Activated CD4-positive, alpha-beta T cell treated with anti-CD3 and anti-CD28 coated beads, Interleukin-2, amount 10 ng/mL, durations not matched to agents 24 days and 14 days (primary cell): ENCODE measurements at places on chromosomes 5 and 9.

GRCh38 chr9:134360897-134361296 lies 34.6 kb downstream of the RXRA start:
- H3K27ac ChIP-seq = no peak overlapping the region
- no peaks in the 10 kb centered on the region for H3K4me1 ChIP-seq
- no peaks in the 10 kb centered on the region for H3K36me3 ChIP-seq
- H3K27me3 ChIP-seq = no peaks in the 10 kb centered on the region

DNA sequence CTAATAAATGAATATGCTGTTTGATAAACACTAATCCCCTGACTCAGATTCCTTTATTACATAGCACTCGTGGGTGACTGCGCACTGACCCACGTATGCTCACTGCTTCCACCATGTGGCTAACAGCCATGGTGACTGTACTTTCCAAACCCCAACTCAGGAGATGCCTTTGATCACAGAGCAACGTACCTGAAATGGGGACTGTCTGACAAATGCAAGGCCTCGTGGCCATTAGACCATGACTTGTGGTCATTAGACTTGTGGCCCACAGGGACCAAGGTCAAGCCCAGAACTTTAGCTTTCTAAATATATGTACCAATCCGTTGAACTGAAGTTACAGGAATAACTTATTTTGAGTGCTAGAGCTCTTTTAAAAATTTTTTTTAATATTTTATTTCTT lies 46.6 kb downstream of the CYFIP2 start:
- no peaks in the 10 kb centered on the region for H3K27me3 ChIP-seq
- DNase-seq = peak; percentile 87
- peaks cover 22% of the 10 kb centered on the region for H3K4me1 ChIP-seq
- H3K36me3 ChIP-seq = peaks cover 59% of the 10 kb centered on the region
- H3K27ac ChIP-seq = peak overlapping the region; percentile 86

DNA sequence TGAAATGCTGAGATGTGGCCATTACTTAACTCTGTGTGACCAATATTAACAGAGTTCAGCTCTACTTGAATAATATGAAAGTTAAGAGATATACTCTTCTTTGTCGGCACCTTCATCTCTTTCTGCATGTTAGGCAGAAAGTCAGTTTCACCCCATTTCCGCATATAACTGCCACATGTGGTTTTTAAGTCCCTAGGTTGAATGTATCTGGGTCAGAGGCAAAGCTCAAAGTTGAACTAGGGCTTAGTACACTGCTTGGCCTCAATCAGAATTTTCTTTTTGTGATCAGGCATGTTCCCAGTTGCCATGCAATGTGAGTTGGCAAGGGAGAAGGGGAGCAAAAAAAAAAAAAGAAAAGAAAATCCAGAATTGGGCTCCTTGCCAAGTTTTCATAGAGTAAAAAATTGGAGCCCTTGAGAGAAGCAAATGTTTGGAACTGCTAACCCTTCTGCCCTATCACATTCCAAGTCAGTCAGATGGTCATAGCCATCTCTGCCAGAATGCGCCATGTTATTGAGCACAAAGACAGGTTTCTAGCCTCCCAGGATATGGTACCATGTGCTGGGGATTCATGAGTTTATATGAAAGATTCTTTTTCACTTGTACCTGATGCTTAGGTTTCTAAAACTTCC lies 251.2 kb upstream of the RORB start:
- peak overlapping the region; percentile 27 for H3K4me3 ChIP-seq
- H3K27me3 ChIP-seq = no peaks in the 10 kb centered on the region
- DNase-seq = peak; percentile 71
- H3K27ac ChIP-seq = peak overlapping the region; percentile 82
- H3K36me3 ChIP-seq = peaks cover 12% of the 10 kb centered on the region

DNA sequence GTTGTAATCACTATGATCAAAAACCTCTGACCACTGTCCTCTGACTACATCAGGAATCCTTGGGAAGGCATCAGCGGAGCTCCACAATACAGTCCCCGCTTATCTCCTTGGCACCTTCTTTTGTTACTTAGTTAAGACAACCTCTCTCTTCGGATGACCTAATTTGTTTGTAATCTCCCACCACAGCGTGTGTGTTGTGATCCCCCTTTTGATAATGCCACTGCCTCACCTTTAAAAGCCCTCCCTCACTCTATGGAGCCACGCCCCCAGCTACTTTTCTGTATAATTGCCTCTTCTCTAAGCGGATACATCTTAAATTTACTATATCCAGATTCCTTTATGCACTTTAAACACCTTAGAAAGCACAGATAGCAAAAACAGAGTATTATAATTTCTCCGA lies 35.9 kb downstream of the OR2Y1 start:
- DNase-seq = no peak
- no peak overlapping the region for H3K27ac ChIP-seq
- no peaks in the 10 kb centered on the region for H3K4me1 ChIP-seq
- H3K36me3 ChIP-seq = no peaks in the 10 kb centered on the region

DNA sequence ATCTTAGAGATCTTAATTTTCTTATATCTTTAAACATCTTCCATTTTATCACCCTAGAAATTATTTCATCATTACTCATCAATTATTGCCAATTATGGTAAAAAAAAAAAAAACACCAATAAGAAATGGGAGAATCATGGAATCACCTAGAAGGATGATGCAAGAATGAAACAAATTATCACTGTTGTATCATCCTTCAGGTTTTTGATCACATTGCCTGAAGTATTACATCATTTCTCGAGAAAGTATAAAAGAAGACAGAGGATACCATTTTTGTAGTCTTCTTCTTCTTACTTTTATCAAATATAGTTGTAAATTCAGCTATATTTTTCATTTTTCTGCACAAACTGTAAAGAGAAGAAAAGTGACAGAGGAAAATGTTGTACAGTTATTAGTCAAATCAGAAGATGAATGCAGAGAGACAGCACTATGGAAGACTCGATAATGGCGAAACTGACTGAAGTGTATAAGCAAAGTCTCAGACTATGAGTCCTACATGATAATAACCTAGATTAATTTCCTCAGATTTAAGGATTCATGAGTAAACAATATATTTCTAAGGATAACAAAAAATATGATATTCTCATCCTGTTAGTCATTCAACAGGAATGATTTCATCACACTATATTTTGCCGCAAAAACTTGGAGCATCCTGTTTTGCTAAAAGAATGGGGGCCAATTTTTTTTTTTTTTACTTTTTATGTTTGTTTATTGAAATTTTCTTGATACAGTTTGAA lies 5.9 kb upstream of the STC2 start:
- peaks cover 7% of the 10 kb centered on the region for H3K27me3 ChIP-seq
- H3K36me3 ChIP-seq = peaks cover 5% of the 10 kb centered on the region
- peaks cover 15% of the 10 kb centered on the region for H3K4me1 ChIP-seq

DNA sequence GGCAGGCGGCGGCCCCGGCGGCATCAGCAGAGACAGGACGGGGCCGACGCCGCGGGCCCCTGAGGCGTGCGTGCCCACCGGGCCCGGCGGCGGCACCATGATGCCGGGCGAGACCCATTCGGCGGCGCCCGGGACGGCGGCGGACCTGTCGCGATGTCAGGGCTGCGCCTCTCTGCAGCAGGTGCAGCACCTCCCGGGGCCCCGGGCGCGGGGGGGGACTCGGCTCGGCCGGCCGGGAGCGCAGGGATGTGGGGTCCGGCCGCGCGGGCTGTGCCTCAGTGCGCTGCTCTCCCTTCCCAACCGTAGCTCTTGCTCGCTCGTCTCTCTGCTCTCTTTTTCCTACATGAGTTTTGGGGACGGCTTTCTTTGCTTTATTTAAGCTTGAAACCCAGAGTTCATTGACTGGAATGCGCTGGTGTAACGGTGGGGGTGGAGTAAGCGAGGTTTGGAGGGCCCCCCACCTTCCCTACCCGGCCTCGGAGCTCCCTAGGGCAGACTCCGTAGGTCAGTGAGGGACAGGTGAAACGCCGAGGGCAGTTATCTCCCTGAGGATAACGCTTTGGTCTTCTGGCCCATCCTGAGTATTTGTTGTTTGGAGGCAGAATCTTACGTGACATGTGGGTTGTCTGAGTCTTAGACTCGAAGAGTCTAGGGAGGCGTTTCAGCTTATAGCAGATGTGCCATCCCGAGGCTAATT lies 490 bp downstream of the ICE1 start:
- H3K36me3 ChIP-seq = peaks cover 2% of the 10 kb centered on the region
- peak overlapping the region; percentile 98 for H3K27ac ChIP-seq
- H3K4me3 ChIP-seq = peak overlapping the region; percentile 97
- peak; percentile 66 for DNase-seq

- no peaks in the 10 kb centered on the region for H3K4me1 ChIP-seq
- peaks cover 2% of the 10 kb centered on the region for H3K27me3 ChIP-seq
- no peak for DNase-seq
These were observed 14.5 kb upstream of the RARS1 start for GRCh38 chr5:168471785-168472184.

DNA sequence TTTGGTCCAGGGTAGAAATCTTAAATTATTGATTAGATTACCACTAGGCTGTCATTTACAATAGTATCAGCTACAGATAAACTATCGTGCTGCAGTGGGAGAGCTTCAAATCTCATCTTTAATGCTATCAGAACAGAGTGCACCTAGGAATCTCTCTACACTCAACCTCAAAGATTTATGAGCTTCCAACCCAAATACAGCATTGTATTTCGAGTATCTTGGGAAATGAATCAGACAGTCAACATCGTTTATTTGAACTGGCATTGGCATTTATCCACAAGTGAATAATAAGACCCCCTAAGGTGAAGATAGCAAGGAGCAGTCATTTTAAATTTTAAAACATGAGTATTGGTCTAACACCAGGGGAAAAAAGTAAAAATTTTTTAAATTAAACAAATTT lies 1203.2 kb downstream of the CDH12 start:
- H3K4me3 ChIP-seq = no peak overlapping the region
- DNase-seq = no peak
- no peaks in the 10 kb centered on the region for H3K36me3 ChIP-seq
- H3K27me3 ChIP-seq = no peaks in the 10 kb centered on the region
- no peak overlapping the region for H3K27ac ChIP-seq

GRCh38 chr5:145345511-145346287 lies 489.4 kb downstream of the PRELID2 start:
- no peak for DNase-seq
- H3K4me1 ChIP-seq = no peaks in the 10 kb centered on the region
- H3K36me3 ChIP-seq = no peaks in the 10 kb centered on the region

- peak; percentile 90 for DNase-seq
- H3K4me1 ChIP-seq = peaks cover 57% of the 10 kb centered on the region
- H3K27me3 ChIP-seq = no peaks in the 10 kb centered on the region
- peak overlapping the region; percentile 82 for H3K4me3 ChIP-seq
- H3K36me3 ChIP-seq = peaks cover 7% of the 10 kb centered on the region
These were observed 7.4 kb downstream of the SLC12A7 start for GRCh38 chr5:1104327-1105006.

DNA sequence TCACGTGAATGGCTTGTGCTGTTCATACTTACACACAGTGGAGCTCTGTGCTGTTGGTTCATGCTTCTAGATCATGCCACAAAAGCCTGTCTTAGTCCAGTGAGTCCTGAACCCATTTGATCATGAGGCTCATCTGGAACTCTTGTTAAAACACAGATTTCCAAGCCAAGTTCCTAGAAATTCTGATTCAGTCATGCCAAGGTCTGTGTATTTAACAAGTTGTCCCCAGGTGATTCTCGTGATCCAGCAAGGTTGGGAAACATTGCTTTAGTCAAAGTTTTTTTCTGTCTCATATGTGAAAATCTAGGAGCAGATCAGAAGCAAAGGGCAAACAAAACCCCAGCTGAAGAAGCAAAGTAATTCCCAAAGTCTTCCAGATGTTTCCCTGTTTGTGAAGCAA lies 112.5 kb upstream of the GAS1 start:
- H3K4me1 ChIP-seq = no peaks in the 10 kb centered on the region
- H3K4me3 ChIP-seq = no peak overlapping the region
- H3K27me3 ChIP-seq = peaks cover 2% of the 10 kb centered on the region
- no peak for DNase-seq
- H3K27ac ChIP-seq = no peak overlapping the region

DNA sequence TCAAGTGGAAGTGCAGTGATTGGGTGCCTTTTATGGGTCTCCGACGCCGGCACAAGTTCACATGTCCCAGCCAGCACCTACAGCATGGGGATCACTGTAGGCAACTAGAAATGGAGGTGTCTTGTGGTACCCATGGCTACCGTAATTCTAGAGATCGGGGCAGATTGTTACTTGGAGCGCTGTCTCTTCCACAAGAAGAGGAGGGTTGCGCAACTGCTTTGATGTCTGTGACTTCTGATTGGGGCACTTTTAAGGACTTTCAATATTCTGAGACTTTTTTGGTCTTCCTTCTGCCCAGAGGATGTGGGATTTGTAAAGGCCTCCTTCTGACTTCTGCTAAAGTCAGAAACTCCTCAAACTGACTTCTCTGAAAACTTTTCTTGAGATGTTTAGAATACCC lies 41.9 kb downstream of the GLRX start:
- H3K4me3 ChIP-seq = no peak overlapping the region
- no peaks in the 10 kb centered on the region for H3K36me3 ChIP-seq
- H3K4me1 ChIP-seq = peaks cover 16% of the 10 kb centered on the region
- H3K27me3 ChIP-seq = peaks cover 1% of the 10 kb centered on the region
- no peak overlapping the region for H3K27ac ChIP-seq

- peaks cover 6% of the 10 kb centered on the region for H3K36me3 ChIP-seq
- H3K4me1 ChIP-seq = peaks cover 12% of the 10 kb centered on the region
- DNase-seq = no peak
- H3K27ac ChIP-seq = no peak overlapping the region
These were observed 7.7 kb upstream of the NKX2-5 start for GRCh38 chr5:173242675-173243121.

DNA sequence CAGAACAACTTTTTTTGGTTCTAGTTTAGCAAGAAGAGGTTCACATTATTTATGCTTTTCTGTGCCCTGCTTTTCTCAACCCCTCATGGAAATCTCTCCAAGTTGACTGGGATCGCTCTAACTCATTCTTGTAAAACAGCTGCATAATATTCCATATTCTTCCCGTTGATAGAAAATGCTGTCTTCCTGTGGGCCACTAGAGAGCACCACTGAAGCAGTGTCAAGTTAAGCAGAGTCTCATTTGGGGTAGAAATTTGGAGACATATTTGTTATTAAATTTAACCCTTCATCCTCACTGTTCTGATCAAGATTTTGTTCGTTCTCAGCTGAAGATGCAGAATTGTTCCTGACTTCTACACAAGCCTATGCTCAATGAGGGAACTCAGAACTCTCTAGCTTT lies 140.1 kb downstream of the CEMIP2 start:
- peaks cover 16% of the 10 kb centered on the region for H3K4me1 ChIP-seq
- no peak overlapping the region for H3K4me3 ChIP-seq
- peaks cover 10% of the 10 kb centered on the region for H3K27me3 ChIP-seq
- DNase-seq = no peak
- H3K36me3 ChIP-seq = no peaks in the 10 kb centered on the region
